ENCODE measurements at places on chromosomes 13 and 19. TPM values are rescaled to one million over a fixed set of nuclear protein-coding genes. Genes with fewer than 3 reads are reported as not detected.

- H3K27ac ChIP-seq = no peak overlapping the region
- DNase-seq = no peak
- no peak overlapping the region for H3K4me3 ChIP-seq
- no peaks in the 10 kb centered on the region for H3K27me3 ChIP-seq
- no peaks in the 10 kb centered on the region for H3K4me1 ChIP-seq
Observed at GRCh38 chr19:12230751-12231733, 63.6 kb downstream of the ZNF44 start.

GRCh38 chr19:13835791-13836723, 40.8 kb downstream of the ZSWIM4 start:
- no peak overlapping the region for H3K4me3 ChIP-seq
- H3K27ac ChIP-seq = peak overlapping the region; percentile 25
- H3K36me3 ChIP-seq = no peaks in the 10 kb centered on the region
- H3K4me1 ChIP-seq = peaks cover 26% of the 10 kb centered on the region

DNA sequence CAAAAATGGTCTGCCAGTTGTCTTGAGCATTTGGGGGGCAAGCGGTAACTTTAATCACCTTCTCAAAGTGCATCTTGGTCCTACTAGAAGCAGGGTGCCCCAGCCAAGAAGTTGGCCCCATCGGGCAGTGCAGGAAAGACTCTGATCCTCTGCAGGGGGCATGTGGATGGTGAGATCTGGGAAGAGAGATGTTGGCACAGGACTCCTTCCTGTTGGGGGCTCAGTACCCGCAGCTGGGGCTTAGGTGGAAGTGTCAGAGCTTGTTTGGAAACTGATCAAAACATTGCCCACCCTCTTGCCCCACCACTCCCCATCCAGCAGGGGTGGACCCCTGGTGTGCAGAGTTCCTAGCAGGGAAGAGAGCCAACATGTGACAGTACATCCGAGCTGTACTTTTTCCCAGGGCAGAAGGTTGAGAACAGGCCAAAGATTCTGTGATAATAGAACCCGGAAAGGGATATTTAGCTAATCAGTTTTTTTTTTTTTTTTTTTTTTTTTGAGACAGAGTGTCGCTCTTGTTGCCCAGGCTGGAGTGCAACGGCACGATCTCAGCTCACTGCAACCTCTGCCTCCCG, 8.8 kb downstream of the RRAS start:
- no peak for DNase-seq
- no peaks in the 10 kb centered on the region for H3K27me3 ChIP-seq

GRCh38 chr13:76668141-76668540, 218.1 kb downstream of the KCTD12 start:
- peak overlapping the region; percentile 22 for H3K27ac ChIP-seq
- H3K4me3 ChIP-seq = no peak overlapping the region
- peaks cover 4% of the 10 kb centered on the region for H3K27me3 ChIP-seq
- no peak for DNase-seq

GRCh38 chr19:52742516-52742915, 7.7 kb upstream of the ZNF611 start:
- peak overlapping the region; percentile 97 for H3K27ac ChIP-seq
- peak overlapping the region; percentile 24 for H3K4me3 ChIP-seq
- no peak for DNase-seq
- H3K27me3 ChIP-seq = no peaks in the 10 kb centered on the region

GRCh38 chr13:66536746-66537145, 693.4 kb downstream of the PCDH9 start:
- H3K4me3 ChIP-seq = no peak overlapping the region
- H3K27me3 ChIP-seq = peaks cover 38% of the 10 kb centered on the region
- peaks cover 2% of the 10 kb centered on the region for H3K36me3 ChIP-seq
- DNase-seq = no peak

DNA sequence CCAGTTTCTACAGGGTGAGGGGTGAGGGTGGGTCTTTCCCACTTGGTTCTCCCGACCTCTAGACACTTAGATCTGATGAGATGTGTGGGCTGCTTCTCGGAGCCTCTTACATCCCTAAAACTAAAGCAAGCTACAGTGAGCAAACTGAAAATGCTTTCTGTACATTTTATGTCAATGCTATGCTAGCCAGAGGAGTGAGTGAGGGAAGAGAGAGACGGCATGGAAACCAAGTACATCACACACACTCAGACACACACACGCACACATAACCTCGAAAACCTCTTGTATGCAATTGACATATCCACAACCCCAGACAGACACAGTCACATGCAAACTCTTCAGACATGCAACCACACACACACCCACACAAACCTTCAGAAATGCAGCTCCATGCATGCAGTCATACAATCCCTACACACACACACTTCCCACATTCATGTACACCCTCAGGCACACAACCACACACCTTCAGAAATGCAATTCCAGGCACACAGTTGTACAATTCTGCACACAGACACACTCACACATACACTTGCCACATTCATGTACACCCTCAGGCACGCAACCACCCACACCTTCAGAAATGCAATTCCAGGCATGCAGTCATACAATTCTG, 1.4 kb downstream of the SLC1A6 start:
- no peak overlapping the region for H3K27ac ChIP-seq
- H3K4me3 ChIP-seq = no peak overlapping the region
- H3K27me3 ChIP-seq = peaks cover 48% of the 10 kb centered on the region
- no peak for DNase-seq

- no peak for DNase-seq
- H3K27ac ChIP-seq = no peak overlapping the region
- no peaks in the 10 kb centered on the region for H3K27me3 ChIP-seq
Observed at GRCh38 chr13:21894091-21894490, 223.2 kb downstream of the FGF9 start.

The ASF1B gene
- 8.4 TPM for total RNA-seq

The IRGC gene
- total RNA-seq = not detected
